Kidney epithelial cell (primary cell): ENCODE measurements at places on chromosomes 5 and 9. TPM values are rescaled to one million over a fixed set of nuclear protein-coding genes. Genes with fewer than 3 reads are reported as not detected.

Gene ALDH1A1
- total RNA-seq: 1.6 and 3.6 TPM in 2 replicates

Gene MUSK
- not detected in 2 replicates for total RNA-seq

Gene SUSD3
- total RNA-seq: 0.89 and 1.3 TPM in 2 replicates

Gene LHX3
- total RNA-seq: not detected in 2 replicates

Gene HEMGN
- not detected in 2 replicates for total RNA-seq

Gene NRG2
- 0.07 TPM in 1 of 2 replicates, not detected in the other for total RNA-seq

Gene MEIKIN
- not detected in 2 replicates for total RNA-seq

Gene LRRC70
- 0.25 TPM in 1 of 2 replicates, not detected in the other for total RNA-seq
